ENCODE measurements at places on chromosomes 1 and 21.

DNA sequence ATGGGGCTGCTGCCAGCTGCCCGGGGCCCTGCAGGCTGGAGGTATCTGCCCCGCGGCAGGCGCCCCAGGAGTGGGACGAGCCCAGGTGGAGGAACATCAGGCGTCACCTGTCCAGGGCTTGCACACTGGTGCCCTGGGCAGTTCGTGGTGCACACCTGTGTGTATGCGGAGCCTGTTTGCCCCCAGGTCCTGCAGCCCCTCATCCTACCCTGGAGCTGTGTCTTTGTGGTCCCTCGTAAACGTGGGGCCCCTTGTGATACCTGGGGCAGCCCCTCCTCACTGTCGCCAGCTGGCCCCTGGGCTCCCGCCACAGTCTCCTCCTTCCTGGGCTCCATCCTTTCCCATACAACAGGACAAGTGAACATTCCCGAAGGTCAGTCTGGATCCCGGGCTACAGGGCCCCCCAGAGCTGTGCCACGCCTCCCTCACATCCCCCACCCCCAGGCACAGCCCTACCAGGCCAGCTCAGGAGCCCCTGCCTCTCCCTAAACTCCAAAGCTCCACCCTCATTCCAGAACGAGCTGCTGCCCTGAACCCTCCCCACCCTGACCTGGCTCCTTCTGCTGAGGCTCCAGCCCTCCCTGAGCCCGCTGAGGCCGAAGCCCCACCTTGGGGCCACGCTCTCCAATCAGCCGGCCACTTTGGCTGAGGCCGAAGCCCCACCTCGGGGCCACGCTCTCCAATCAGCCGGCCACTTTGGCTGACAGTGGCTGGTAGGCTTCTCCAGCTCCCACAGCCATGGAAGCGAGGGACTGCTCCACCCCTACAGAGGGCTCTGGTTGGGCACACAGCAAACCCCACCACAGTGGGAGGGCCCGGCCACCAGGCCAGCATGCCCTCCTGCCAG, 42.6 kb downstream of the UBE2G2 start:
- DNase-seq: no peak

DNA sequence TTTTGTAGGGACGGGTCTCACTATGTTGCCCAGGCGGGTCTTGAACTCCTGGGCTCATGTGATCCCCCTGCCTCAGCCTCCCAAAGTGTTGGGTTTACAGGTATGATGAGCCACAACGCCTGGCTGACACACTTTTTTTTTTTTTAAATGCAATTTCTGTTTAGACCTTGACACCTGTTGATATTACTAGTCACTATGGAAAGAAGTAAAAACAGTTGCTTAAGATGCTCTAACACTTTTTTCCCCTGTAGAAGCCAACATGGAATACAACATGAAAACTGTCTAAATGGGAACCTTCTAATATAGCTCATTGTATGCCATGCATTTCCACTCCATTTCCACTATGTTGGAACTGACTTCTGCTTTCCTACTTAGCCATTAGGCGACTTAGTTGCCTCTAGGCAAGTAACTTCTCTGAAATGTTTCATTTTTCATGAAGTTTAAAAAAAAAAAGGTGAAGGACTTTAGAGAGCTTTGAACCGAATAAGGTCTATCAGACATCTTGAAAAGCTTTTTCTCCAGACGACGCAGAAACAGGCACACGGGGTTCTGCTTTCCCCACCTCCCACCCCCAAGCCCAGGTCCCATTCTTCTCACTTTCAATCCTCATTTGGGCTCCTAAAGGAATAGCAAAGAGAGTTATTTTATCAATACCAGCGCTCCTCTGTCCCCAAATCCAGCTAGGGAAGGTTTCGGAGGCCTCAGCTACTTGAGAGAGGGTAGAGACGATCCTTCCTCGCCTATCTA, 648 bp upstream of the DR1 start:
- no peak for DNase-seq

DNA sequence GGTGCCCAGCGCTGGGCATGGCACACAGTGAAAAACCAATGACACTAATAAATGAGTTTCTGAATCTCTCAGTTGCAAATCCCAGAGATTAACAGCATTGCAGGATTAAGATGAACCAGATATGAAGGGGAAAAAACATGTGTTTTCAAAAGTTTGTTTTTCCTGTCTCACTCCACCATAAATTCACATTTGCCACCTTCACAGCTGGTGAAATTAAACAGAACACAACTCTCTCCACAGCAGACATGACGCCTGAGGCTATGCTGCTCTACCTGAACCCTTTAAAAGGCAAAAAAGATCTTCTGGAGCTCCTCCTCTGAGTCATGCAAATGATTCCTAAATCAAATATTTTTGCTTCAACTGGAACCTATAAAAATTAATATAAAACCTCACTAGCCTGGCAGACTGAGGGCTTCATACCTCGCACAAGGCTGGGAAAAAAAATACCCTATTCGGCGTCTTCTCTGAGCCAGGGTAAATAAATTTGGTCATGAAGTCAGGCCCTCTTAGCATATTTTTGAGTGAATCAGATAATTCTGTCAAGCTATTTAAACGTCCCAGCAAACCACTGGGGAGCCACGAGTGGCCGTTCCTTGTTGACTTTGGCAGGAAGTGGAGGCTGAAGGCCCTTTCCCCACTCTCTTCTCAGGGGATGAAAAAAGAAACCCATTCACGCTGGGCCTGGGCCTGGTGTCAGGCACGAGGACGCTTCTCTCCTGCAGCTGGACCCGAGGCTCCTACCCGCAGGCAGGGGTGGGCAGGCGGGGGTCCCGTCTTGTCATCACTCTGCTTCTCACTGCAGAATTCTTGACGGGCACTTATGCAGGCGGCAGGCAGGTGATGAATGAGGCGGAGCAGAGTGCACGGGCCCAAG, 53.0 kb downstream of the DMRTB1 start:
- DNase-seq: no peak

GRCh38 chr1:25586181-25586588, 30.4 kb upstream of the MAN1C1 start:
- DNase-seq: no peak

DNA sequence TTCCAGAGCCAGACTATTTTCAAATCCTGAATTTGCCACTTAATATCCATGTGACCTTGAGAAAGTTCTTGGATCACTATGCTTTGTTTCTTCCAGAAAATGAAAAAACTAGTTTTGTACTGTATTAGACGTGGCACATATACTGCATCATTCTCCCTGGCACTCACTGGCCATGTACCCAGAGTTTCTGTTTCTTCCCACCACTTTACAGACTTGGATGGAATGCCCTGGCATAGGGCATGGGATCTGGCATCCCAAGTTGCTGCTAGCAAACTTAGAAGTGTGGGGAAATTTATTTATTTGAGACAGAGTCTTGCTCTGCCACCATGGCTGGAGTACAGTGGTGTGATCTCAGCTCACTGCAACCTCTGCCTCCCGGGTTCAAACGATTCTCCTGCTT, 10.0 kb downstream of the KLF18 start:
- no peak for DNase-seq

- no peak for DNase-seq
Measured at GRCh38 chr1:88286716-88287115, 397.4 kb upstream of the PKN2 start.

DNA sequence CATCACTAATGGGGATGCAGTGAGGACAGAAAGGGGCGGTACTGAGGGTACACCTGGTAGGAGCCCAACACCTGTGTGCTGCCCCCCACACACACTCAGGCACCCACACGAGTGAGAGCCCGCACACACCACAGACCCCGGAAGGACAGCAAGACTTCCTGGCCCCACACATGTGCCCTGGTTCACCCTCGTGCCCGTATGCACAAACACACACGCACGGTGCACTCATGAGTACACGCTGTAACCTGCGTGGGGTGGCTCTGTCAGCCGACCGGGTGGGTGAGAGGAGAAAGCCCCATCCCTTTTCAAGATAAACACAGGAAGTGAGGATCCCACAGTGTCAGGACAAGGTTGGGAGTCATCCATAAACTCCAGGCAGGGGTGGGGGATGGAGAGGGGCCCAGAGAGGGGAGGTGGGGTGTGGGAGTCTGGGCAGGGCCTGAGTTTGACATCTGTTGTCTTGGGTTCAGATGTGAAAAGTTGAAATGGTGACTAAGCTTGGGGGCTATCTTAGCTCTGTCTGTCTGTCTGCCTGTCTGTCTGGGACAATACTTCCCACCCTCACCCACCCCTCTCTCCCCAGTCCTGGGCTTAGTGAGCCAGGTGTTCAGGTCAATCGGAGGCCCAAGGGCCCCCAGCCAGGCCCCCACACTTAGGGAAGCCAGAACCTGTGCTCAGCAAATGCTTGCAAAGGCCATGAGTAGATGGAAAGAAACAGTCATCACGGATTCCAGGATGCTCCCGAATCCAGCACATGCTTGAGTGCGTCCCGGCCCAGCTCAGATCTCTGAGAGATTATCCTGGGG, 119.8 kb upstream of the ZBTB40 start:
- DNase-seq: no peak

DNA sequence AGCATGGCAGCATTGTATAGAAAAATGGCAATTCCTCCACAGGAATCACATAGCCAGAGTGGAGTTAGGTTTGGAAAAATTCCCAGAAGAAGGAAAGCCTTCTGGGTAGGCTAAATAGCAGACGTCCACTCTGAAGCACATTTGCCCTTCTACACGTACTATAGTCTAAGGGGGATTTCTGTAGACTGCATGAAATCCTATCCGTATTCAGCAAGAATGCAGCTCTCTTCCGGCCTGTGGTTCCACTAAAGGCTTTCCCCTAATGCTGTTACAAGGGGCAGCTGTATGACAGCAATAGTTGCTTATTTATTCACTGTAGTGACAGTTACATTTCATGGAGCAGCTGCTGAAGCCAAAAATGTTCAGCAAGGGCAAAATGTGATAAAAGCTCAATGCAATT, 263.6 kb downstream of the RWDD3 start:
- no peak for DNase-seq

DNA sequence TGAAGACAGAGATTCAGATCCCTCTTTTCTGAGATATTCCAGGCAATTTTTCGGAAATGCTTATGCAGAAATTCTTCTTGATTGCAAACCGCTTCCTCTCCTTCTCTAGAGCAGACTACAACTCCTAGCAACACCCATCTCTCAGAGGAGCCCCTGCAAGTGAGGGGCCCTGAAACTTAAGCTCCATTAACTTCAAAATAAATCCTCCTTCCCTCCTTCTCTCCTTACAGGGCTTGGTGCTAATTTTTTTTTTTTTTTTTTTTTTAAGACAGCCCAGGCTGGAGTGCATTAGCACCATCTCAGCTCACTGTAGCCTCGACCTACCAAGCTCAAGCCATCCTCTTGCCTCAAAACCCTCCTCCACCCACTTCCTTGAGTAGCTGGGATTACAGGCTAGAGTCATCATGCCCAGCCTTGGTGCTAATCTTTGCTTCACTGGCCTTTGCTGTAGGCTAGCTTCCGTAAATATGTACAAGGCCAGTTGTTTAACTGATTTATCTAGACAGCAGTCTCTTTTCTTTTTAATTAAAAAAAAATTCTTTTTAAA, 30.2 kb upstream of the SFPQ start:
- DNase-seq: no peak

DNA sequence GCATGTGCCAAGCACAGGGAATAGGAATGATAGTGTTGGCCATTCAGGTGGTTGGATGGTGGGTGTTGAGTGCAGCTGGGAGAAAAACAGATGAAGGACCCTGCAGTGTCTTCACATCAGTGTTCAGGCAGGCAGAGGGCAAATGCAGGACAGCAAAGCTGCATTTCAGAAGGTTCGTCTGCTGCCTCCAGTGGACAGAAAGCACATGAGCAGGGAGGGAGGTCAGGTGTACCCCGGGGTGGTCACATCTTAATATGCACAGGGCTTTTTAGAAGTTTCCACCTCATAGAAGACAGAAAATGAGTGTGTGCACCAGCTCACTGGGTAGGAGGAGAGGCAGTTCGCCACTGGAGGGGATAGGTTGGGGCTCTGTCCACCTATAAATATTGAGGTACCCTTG, 184.9 kb downstream of the SLC35F3 start:
- no peak for DNase-seq

DNA sequence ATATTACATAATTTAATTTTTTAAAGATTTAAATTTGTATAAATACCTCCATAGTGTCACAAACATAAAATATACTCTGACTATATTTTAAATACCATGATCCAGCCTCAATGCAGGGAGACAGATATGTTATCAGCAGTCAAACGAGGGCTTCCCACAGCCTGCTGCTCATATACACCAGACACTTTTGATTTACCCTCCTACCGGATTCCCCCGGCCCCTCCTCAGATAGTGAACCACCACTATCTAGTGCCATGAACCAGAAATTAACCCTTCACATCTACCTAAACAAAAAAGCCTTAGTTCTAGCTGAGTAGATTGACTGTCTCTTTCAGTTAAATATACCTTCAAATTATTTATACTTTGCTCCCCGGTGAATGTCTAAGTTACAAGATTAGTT, 52.4 kb upstream of the C1orf53 start:
- DNase-seq: no peak

GRCh38 chr1:116127123-116127847, 16.1 kb downstream of the MAB21L3 start:
- DNase-seq: no peak

DNA sequence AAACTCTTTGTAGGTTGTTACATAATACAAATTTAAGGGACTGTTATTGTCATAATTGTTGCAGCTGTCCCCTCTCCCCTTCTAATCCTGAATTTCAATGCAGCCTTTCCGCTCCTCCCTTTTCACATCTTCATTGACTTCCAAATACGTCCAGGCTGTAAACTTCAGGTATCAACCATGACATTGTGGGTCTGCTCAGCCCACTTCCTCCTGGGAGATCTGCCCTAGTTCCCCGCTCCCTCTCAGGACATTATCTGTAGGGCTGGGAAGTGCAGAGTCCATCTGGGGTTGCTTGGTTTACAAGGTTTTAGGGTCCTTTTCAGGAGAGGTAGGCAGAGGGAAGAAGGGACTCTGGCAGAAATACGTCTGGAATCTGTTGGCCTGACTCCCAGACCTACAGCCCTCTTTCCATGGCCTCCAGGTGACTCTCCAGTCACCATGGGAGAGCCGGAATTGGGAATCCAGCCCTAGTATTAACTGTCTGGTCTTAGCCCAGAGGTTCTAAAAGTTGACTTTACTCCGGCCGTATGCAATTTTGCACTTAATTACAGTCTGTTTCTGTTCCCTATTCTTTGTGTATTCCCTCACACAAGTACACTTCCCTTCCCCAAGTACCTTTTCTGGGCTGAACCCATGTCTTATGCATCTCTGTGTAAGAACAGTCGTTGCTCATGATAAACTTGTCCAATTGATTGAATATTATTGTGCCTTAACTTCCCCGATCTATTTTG, 4.7 kb upstream of the DENND2D start:
- DNase-seq: no peak

DNA sequence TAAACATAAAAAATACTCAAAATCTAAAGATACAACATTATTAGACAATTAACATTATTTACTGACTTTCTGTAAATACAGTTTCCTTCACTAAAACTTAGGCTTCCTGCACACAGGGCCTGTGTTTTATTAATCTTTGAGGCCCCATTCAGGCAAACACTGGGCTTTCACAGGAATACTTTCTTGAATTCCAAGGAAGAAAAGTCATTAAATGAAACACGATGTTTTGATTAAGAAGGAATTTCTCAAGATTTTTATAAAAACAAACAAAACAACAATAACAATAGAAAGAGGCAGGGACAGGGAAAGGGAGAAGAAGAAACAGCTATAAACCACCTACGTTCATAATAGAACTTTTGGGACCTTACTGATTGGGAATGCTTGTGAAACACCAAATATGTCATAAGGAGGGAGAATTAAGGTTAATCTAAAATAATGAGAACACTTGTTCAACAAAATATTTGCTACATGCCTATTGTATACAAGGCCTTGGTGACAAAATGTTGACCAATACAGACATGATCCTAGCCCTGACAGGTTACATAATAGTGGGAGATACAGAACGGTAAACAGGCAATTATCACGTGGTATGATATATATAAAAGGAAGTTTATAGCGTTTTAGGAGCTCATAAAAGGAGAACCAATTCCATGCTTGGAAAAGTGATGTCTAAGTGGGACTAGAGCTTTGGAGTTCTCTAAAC, 3.6 kb downstream of the DDAH1 start:
- no peak for DNase-seq

Data from activated CD4-positive, alpha-beta T cell treated with anti-CD3 and anti-CD28 coated beads, Interleukin-2, amount 50 U/mL, for 1 hour (primary cell).